ENCODE measurements at places on chromosomes 16 and 17. TPM values are rescaled to one million over a fixed set of nuclear protein-coding genes. Genes with fewer than 3 reads are reported as not detected.
A peak's percentile ranks its signal among the peaks of the same experiment; 100 is the strongest.

The TNK1 gene
- 6.8 TPM for polyA plus RNA-seq

The WNT3 gene
- polyA plus RNA-seq: 3.3 TPM

The OR1F1 gene
- 0.25 TPM for polyA plus RNA-seq

The CRAMP1 gene
- 14.9 TPM for polyA plus RNA-seq

The CX3CL1 gene
- polyA plus RNA-seq: not detected

The SALL1 gene
- polyA plus RNA-seq: not detected

The HSD11B2 gene
- 1.4 TPM for polyA plus RNA-seq

The C16orf46 gene
- 1.7 TPM for polyA plus RNA-seq

The PRKAR1A gene
- 56.0 TPM for polyA plus RNA-seq

The TERB1 gene
- not detected for polyA plus RNA-seq

The CA5A gene
- polyA plus RNA-seq: not detected

- DNase-seq: no peak
Observed at GRCh38 chr17:75503337-75503950, 11.9 kb downstream of the CASKIN2 start.

GRCh38 chr17:69812240-69812837 lies 262.7 kb upstream of the KCNJ16 start:
- no peak for DNase-seq

- DNase-seq: no peak
Observed at GRCh38 chr17:41689497-41690299, 1.0 kb downstream of the EIF1 start.

- DNase-seq: no peak
Observed at GRCh38 chr16:9384141-9384540, 292.7 kb downstream of the HAPSTR1 start.

DNA sequence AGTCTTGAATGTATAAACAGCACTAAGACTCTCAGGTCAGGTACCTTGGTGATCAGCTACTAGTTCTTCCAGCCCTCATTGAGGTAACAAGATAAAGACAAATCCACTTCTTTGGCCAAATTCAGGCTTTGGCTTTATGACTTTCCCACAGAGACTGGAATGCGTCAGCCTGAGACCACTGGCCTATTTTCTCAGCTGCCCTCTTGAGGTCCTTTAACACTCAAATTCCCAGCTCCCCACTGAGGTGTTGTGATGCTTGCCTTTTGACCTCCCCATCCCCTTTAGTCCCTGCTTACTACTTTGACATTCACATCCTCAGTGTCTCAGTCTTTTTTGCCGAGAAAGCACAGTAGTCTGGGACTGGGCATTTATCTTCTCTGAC lies 10.6 kb downstream of the TNFAIP1 start:
- no peak for DNase-seq

GRCh38 chr17:45948498-45948880 lies 50.6 kb upstream of the STH start:
- no peak for DNase-seq

DNA sequence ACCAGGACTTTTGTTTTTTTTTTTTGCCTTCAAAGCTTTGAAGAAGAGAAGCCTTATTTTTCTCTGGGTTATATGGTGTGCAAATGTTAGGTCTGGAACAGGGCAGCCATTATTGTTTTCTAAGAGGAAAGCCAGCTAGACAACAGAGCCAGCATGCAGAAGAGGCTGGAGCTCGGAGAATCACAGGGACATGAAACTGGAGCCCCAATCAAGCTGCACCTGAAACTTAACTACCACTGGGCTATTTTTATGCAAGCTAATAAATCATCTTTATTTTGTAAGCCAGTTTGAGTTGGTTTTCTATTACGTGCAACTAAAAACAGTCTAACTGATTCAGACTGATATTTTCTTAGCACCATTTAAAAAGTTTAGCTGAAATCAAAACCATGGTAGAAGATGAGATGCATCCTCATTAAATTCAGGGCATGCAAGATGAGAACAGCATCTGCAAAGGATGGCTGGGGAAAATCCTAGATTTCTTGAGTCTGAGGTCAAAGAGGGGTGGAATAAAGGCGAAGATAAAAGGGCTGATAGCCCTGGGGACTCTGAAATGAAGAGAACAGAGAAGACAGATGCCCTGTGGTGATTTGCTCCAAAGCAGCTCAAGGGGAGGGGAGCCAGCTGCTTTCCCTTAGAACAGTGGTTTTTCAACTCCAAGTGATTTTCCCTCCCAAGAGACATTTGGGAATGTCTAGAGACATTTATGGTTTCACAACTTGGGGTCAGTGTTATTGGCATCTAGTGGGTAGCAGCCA lies 177.1 kb upstream of the WSCD1 start:
- DNase-seq: no peak

- DNase-seq: no peak
Observed at GRCh38 chr17:47203984-47204721, 5.0 kb upstream of the MYL4 start.

DNA sequence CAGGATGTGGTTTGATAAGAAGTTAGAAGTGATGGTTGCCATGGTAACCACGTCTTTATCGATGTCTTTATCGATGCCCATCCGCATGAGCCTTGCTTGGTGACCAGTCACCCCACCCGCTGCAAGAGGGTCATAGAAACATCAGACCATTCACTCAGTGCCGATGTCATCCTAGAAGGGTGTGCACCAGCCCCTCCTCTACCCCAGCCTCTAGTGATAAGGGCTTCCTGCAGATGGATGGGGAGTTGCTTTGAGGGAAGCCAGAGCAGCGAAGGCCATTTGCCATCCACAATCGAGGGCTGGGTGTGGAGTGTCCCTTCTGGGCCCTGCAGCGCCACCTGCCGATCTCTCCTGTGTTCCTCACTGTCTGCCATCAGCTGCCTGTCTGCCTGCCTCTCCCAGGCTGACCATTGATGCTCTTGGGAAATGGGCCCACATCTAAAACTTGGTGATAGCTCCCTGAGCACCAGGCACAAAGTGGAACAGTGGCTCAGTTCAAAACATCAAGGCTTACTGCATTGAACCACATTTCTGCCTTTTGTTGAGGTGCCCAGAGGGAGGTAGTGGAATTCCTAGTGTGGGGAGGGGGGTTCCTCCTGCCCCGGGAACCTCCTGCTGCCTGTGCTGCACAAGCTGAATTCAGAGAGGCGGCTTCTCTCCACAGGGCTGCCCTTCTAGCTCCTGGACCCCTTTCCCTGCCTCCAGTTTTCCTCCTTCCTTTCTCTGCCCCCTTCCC lies 8.9 kb downstream of the CALB2 start:
- peak; percentile 75 for DNase-seq

GRCh38 chr17:2435862-2436261 lies 35.0 kb upstream of the MNT start:
- DNase-seq: no peak

- no peak for DNase-seq
Observed at GRCh38 chr16:75389096-75389690, 44.1 kb downstream of the CFDP1 start.

- peak; percentile 63 for DNase-seq
Observed at GRCh38 chr17:75877752-75878173, 618 bp downstream of the TRIM47 start.

GRCh38 chr16:81879625-81880024 lies 100.5 kb downstream of the PLCG2 start:
- DNase-seq: no peak

GRCh38 chr17:330993-331701 lies 21.5 kb downstream of the RPH3AL start:
- DNase-seq: no peak

- no peak for DNase-seq
Observed at GRCh38 chr17:80584176-80584905, 39.7 kb downstream of the RPTOR start.

DNA sequence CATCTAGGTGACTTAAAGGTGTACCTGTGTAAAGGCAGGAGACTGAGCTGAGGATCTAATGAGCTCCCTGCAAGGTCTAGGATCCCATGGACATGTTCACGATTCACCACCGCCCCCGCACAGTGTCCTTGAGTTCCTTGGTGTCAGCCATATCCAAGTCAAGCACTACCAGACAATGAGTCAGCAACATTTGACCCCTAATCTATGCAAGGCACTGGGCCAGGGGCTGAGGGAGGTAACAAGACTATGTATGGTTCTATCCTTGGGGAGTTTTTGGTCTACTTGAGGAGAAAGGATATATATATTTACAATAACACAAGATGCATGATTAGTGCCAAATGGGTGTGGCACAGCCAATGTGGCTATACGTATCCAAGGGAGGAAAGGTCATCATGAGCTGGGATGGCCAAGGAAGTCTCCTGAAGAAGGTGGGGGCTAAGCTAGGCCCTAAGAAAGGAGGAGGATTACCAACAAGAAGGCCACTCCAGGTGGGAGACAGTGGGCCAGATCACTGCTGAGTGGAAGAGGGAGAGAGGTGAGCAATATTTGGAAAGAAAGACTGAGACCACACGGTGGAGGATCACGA lies 35.0 kb downstream of the ITGB3 start:
- peak; percentile 86 for DNase-seq

DNA sequence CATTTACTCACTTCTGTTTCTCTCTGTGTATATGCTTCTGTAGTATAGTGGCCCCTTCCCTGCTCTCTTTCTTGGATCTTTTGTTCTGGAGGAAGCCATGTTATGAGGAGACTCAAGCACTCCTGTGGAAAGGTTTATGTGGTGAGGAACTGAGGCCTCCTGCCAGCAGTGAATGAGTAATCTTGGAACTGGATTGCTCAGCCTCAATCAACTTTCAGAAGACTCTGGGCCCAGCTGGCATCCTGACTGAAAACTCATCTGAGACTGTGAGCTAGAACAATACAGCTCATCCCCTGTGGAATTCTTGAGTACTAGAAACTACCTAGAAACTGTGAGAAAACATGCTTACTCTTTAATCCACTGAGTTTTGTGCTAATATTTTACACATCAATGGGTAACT lies 133.1 kb upstream of the ZKSCAN2 start:
- DNase-seq: no peak

- DNase-seq: peak; percentile 79
Observed at GRCh38 chr17:44374306-44375195, 10.9 kb upstream of the FAM171A2 start.

DNA sequence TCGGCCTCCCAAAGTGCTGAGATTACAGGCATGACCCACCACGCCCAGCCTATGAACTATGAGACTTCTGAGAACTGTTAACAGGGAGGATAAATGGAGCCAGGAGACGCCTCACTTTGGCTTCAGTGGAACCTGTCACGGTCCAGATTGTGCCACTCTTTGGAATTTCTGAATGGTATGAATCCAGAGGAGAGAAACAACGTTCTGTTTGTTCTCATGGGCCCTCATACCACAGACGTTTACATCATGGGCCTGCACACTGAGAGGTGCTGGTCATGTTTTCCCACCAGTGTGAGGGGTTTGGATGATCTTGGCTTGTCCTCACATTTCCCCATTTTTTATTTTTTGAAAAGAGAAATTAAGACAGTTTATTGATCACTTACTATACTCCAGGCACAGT lies 90.3 kb downstream of the YPEL2 start:
- no peak for DNase-seq

DNA sequence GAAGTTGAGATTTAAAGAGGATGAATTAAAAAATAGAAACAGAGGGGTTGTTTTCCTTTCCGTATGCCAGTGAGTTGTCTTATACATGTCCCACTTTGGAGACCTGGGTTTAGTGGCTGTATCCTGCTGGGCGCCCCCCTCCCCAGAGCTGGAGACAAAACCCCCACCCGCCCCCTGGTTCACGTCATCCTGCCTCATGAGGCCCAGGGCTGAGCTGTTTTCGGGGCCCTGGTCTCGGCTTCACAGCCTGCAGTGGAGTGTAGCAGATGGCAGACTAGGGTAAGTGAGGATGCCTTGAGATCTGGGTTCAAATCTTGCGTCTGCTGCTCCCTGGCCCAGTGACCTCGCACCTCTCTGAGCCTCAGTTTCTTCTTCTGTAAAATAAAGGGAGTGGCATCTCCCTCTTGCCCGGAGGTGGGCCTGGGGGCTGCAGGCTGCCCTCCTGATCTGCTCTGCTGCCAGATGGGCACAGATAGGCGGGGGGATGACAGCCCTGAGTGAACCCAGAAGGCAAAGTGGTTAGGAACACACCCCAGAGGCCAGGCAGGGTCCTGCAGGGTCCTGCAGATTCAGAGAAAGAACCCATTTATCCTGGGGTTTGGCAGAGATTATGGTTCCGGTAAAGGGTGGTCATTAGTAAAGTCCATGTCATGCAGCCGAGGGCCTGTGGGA lies 45.1 kb downstream of the SOCS3 start:
- peak; percentile 41 for DNase-seq

DNA sequence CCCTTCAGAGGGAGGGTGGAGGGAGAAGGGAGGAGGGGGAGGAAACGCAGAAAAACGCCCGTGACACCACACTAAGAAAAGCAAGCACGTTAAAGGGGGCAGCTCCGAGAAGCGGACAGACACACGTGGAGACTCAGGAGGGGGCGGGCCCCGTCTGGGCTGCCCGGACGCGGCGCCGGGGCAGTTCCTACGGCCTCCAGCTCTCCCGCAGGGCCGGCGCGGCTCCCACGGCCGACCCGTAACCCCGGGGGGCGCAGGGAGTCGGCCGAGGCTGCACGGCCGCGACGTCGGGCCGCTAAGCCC lies 362 bp downstream of the KLHDC4 start:
- peak; percentile 50 for DNase-seq

GRCh38 chr17:82710499-82711232 lies 5.8 kb upstream of the FN3KRP start:
- no peak for DNase-seq

- no peak for DNase-seq
Observed at GRCh38 chr17:9979463-9979995, 74.5 kb upstream of the RCVRN start.

DNA sequence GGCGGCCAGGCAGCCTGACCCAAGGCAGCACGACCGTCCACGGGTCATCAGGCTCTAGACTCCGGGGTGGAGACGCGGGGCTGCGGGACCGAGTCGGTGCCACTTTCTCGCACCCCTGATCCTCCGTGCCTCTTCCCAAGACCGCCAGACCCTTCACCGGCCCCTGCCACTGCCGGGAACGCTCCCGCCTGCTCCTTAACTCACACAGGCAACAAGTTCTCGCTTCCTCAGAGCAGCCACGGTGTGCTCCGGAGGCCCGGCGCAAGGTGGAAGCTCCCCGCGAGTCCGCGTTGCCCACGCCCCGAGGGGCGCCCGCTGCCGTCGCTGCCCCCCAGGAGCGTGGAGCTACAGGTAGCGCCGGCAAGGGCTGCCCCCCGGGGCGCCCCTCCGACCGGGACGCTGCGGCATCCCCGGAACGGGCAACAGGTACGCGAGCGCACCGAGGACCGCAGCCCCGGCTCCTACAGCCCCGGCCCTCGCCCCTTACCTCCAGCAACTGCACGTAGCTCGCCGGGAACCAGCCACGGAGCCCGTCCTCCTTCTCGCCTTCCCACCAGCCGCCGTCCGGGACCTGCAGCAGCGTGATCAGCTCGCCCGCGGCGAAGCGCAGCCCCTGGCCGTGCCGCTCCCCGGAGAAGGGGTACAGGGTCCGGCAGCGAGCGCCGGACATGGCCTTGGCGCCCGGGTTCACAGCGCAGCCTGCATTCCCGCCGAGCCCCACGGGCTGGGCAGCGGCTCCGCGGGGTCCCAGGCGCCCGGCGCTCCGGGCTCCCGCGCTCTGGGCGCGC lies 491 bp downstream of the GAS7 start:
- DNase-seq: no peak
